GDM1 (cell line): ENCODE measurements at places on chromosomes 1 and 21.

DNA sequence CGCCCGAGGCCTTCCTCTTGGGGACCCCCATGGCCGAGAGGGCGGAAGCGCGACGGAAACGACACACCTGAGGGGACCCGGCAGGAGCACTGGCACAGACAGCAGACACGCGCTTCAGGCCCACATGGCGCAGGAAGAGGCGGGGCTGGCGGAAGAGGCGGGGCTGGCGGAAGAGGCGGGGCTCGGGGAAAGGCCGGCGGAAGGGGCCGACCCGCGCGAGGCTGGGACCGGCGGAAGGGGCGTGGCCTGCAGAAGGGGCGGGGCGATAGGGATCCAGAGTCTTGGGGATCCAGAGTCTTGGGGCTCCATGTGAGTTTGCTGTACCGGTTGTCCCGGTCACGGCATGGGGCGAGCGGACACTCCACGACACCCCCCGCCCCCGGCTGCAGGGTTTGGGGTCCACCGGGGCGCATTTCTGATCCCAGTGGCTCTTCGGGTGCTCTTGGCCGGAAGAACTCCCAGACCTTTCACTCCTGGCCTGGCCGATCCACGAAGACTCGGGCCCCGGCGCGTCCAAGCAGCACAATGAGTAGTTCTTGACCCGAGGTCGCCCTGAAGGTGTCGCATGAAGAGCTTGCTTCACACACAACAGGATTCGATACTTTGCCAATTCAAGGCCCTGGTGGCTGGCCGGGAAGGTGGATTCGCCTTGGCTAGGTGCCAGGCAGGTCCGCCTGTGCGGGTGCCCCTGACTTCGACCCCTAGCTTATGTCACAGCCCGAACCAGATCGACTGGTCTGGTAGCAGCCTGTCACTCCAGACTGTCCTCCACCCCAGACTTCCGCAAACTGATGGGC, at the start of gene URB1:
TSS of gene URB1 (minus strand) at position 133 of the 797 bp plus-strand sequence. CDS start at position 31, 102 bp downstream.
- DNase-seq = peak; percentile 84

DNA sequence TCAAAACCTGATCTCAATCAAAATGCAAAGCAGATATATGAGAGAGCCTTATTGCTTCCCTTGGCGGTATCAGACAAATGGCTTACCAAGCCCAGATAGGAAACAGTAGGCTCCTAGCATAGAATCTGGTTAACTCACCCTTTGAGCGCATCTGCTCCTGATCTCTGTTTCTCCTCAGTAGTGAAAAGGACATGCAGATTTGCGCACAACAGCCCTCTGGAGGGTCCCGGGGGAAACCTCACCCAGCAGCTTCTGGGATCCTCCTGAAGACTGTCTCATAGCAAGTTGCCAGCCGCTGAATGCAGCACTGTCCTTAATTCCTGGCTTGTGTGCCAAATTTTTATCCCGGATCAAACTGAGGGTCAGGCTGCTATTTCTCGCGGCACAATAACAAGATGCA, 192.2 kb downstream of the FASLG start:
- DNase-seq = no peak

DNA sequence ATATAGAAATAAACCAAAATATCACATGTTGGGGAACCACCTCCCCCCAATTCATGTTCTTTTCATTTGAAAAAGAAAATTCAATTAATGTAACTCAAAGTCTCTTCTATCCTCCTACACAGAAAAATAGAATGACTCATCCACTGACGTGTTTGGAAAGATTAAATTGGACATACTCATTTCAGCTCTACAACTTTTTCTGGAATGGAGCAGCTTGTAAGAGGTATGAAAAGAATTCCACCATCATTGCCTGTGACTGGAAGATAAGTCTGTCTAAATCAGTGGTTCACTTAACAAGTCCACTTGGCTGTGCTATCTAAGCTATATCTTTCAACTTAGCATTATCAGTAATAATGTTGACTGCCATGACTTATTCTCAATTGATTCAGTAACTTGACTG, 702.3 kb downstream of the BRINP3 start:
- DNase-seq = no peak

DNA sequence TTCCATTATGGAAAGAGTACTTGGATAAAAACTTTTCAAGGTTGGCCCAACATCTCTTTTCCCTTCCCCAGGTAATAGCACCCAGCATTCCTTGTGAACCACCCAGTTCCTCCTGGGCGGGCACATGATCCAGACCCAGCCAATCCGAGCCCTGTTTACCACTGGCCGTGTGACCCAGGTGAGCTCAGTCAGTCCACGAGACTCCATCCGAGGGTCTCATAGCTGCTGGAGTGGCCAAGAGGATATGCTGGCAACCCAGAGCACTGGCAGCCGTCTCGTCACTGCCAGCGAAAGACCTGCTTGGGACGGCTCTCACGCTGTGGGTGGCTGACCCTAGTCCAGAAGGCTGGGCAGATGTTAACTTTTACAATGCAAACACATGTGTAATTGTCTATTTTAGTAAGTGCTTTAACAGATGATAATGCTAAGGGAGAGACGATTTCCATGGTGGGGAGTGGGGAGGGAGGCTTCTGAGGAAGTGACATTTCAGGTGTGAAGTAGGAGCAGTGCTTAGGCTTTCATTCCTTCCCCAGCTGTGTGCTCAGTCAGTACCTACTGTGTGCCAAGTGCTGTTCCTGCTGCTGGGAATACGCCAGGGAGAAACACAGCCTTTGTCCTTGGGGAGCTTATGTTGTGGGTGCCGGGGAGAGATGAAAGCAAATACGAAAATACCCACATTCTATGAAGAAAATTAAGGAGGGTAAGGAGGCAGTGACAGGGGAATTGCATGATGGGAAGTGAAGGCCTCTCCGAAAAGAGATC, 24.5 kb downstream of the PARK7 start:
- DNase-seq = no peak

GRCh38 chr1:225855503-225856300, 26.5 kb downstream of the TMEM63A start:
- peak; percentile 32 for DNase-seq

DNA sequence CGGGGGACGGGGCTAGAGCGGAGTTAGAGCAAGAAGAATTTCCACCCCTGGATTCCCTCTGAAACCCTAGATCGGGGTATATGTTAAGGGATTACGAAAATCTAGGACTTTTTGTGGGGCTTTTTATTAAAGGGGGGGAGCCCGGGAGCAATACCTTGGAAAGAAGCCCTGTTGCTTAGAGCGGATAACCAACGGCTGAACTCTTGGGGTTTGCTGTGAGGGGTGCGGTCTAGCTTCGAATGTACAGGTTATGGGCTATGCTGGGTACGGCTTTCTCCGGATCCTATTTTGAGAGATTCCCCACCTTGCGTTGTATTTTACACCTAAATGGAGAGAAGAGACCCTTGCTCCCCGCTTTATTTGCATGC, 626 bp downstream of the DYRK3 start:
- no peak for DNase-seq

DNA sequence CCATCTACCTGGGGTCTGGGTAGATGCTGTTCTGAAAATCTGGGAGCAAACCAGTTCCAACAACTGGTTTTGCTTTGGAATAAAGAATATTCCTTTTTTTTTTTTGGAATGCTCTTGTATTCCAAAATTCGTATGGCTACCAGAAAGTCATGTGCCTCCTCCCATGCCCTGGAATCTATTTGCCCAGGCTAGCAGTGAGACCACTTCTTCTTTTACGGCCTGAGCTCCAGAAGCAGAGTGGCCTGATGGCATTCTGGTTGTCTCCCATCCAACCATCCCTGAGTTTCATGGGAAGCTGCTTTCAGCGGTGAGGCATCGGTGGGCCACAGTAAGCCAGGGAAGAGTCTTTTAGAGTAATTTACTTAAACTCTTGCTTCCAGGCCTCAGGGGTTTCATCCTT, 113.4 kb upstream of the RAB4A start:
- no peak for DNase-seq

DNA sequence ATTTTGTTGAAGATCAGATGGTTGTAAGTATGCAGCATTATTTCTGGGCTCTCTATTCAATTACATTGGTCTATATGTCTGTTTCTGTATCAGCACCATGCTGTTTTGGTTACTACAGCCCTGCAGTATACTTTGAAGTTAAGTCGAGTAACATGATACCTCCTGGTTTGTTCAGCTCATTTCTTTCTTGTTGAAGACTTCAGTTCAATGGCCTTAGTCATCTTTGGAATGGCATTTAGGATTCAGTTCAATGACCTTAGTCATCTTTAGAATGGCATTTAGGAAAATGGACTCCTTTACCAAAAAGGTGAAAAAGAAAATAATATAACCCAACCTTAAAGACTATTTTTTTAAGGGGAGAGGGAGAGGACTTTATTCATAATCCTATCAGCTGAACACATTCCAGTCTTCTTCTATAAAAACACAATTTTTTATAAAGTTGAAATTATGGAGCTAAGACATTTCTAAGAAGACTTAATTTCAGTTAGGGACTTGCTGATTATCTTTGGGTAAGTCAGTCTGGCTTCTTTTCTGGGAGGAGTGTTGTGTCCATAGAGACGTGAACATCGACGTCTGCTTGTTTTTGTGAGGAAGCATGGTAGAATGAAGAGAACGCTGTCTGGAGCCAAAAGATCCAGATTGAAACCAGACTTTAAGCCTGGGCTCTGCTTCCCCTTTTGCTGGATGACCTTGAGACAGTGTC, 48.3 kb downstream of the DDR2 start:
- no peak for DNase-seq

DNA sequence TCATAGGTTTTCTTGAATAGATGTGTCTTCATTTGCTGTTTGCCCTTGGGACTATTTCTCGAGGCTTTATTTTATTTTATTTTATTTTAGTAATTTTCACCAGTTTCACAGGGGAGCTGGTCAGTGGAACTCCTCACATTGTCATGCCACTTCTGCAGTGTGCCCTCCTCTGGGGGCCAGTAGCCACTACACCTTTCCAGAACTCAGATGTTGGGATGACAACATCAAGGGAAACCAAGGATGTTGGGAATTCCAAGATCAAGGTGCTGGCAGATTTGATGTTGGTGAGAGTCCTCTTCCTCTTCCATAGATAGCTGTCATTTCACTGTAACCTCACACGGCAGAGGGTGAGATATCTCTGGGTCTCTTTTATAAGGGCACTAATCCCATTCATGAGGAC, 35.5 kb downstream of the SLC26A9 start:
- no peak for DNase-seq

GRCh38 chr1:244106176-244106575, 55.1 kb downstream of the ZBTB18 start:
- DNase-seq = no peak

DNA sequence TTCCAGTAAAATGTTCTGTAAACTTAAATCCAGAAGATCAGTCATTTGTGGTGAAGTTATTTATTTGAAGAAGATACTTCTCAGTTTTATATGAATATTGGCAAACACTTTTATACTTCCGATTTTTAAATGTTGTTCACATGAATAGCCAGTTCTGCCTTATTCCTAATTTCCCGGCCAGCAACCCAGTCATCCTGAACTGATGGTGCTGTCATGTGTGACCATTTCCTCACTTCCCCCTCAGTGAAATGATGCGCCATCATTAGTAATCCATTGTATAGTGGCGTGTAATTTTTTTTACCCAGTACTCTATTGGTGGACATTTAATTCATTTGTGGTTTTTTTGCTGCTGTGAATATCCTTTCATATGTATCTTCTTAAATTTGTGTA, 16.4 kb downstream of the GPSM2 start:
- DNase-seq = no peak

GRCh38 chr1:150925080-150925479, 1.1 kb upstream of the SETDB1 start:
- no peak for DNase-seq

- DNase-seq = peak; percentile 5
Measured at GRCh38 chr1:65429806-65430205, 9.3 kb downstream of the LEPR start.

DNA sequence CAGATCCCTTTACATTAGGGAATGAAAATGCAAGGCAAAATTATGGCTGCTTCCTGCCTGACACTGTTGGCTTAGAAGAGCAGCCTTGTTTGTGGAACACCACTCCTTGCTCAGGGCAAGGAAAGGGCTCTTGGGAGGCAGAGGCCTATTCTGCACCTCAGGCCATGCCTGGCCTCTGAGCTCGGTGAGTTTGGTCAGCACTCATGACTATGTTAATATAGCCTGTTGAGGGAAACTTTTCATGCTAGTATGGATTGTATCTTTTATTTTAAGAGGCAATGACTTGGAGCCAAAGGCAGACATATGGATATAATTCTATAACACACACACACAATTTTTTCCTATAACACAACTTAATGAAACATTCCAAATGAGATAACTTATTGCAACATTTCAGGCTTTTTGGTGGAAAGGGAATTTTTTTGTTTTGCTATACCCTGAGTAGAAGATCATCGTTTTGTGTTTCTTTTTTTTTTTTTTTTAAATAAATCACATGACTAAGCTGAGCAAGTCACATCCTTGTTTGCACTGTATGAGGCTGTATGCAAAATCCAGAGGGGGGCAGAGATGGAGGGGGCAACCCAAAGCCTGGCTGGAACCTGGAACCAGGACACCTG, 5.6 kb upstream of the YRDC start:
- DNase-seq = no peak

GRCh38 chr1:93159337-93159736, 20.9 kb downstream of the TMED5 start:
- no peak for DNase-seq

- DNase-seq = no peak
Measured at GRCh38 chr1:40361637-40362036, 11.9 kb upstream of the SMAP2 start.

- DNase-seq = no peak
Measured at GRCh38 chr1:51564124-51564523, 45.1 kb upstream of the EPS15 start.

DNA sequence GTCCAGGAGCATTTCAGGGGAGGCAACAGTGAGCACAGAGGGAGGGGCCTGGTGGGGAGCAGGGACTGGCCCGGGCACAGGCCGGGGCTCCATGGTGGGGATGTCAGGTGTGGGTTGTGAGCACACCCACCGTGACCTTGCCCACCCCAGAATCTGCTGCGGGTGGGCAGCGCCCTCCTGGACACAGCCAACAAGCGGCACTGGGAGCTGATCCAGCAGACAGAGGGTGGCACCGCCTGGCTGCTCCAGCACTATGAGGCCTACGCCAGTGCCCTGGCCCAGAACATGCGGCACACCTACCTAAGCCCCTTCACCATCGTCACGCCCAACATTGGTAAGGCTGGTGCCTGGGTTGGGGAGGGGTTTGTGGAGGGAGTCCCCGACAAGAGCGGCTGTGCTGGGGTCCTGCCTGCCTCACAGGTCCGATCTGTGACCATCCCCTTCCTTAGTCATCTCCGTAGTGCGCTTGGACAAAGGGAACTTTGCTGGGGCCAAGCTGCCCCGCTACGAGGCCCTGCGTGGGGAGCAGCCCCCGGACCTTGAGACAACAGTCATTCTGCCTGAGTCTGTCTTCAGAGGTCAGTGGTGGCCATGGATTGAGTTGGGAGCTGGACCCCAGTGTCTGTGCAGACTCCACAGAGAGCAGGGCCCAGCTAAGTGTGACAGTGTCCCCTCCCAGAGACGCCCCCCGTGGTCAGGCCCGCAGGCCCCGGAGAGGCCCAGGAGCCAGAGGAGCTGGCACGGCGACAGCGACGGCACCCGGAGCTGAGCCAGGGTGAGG, 14.3 kb downstream of the PSRC1 start:
- no peak for DNase-seq

- no peak for DNase-seq
Measured at GRCh38 chr1:91851130-91852010, 34.6 kb downstream of the TGFBR3 start.
